ENCODE measurements at places on chromosomes 2 and 18. TPM values are rescaled to one million over a fixed set of nuclear protein-coding genes. Genes with fewer than 3 reads are reported as not detected.

The KANSL3 gene
- total RNA-seq: 37.5 TPM

The UBE2F gene
- total RNA-seq: 43.4 TPM

The GAREM1 gene
- total RNA-seq: 0.31 TPM

GRCh38 chr2:30620102-30620501 is 173.1 kb downstream of the LCLAT1 start:
- peaks cover 22% of the 10 kb centered on the region for H3K4me1 ChIP-seq
- H3K4me3 ChIP-seq: no peak overlapping the region
- H3K36me3 ChIP-seq: peaks cover 29% of the 10 kb centered on the region
- H3K27ac ChIP-seq: no peak overlapping the region
- no peak for DNase-seq
- no peaks in the 10 kb centered on the region for H3K27me3 ChIP-seq

DNA sequence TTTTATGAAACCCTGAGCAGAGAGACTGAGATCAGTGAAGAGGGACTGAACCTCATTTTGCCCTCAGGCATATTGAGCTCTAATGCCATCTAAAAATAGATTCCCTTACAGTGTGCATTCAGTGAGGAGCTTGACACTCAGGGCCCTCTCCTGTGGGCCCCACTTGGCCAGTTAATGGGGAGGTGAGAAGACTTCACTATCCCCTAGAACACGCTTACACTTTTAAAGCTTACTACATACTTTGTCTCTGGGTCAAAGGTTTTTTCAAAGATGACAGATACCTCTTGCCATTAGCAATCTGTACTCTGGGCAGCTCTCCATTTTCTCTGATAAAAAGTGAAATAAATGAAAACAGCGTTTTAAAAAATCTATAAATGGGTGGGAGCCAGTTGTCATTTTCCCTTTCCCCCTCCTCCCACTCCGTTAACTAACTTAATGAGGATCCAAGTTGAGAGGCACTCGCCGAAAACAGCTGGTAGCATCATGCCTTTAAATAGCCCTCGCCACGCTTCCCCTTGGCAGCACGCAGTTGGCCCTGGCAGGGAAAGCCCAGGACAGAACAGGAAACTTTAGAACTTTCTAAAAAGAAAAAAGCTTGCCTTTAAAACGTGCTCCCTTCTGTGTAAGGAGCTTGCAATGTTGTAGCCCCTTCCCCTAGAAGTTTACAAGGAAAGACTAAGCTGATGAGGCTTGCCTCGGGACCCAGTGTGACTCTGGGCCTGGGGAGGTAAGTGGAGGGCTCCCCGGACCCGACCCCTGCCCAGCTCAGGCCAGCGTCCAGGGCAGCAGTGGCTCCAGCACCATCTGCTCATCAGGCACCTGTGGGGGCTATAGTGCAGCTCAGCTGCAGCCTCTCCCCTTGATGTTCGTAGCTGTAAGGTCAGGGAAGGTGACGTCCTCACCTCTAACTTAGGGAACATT is 58.8 kb upstream of the FOSL2 start:
- H3K36me3 ChIP-seq: no peaks in the 10 kb centered on the region
- H3K27ac ChIP-seq: no peak overlapping the region
- H3K4me1 ChIP-seq: no peaks in the 10 kb centered on the region
- H3K27me3 ChIP-seq: no peaks in the 10 kb centered on the region

DNA sequence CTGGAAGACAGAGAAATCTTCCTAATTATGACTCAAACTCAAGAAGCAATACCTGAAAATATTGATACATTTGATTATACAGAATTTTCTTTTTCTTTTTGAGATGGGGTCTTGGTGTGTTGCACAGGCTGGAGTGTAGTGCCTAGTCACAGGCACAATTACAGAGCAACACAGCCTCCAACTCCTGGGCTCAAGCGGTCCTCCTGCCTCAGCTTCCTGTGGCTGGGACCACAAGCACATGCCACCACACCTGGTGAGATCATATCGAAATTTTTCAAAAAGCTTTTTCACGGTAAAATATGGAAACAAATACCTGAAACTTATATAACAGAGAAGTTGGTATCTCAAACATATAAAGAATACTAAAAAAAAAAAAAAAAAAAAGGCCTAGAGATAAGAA is 27.9 kb downstream of the TGFBRAP1 start:
- H3K27me3 ChIP-seq: no peaks in the 10 kb centered on the region

GRCh38 chr2:102321941-102322719 is 10.8 kb downstream of the IL1RL1 start:
- no peak overlapping the region for H3K27ac ChIP-seq
- no peaks in the 10 kb centered on the region for H3K4me1 ChIP-seq
- no peaks in the 10 kb centered on the region for H3K27me3 ChIP-seq

DNA sequence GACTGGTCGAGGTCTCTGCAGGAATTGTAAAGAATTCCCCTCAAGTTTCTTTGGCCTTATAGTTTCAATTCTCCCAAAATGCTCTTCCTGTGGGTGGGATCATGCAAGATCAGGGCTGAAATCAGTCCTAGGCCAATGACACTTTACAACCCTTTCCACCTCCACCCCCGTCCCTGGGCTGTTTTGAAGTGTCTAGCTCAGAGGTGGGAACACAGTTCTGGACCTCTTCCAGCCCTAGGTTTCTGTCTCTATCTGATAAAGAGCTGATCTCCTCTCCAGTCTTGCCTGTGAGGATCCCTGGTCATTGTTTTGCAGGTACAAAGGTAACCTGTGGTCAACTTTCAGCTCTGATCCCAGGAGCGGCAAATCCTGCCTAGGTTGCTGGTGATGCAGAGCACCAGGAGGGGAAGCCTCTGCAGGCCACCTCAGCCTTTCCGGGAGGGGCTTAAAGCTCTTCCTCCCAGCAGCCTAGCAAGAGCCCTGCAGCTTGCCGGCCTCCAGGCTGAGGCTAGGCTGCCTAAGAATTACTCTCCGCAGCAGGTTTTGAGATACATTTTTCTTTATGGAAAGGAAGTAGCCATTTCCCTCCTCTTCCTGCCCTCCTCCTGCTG is 69.8 kb upstream of the WIPF1 start:
- DNase-seq: peak; percentile 18
- H3K4me1 ChIP-seq: peaks cover 17% of the 10 kb centered on the region
- peaks cover 9% of the 10 kb centered on the region for H3K36me3 ChIP-seq
- no peak overlapping the region for H3K27ac ChIP-seq
- no peaks in the 10 kb centered on the region for H3K27me3 ChIP-seq

DNA sequence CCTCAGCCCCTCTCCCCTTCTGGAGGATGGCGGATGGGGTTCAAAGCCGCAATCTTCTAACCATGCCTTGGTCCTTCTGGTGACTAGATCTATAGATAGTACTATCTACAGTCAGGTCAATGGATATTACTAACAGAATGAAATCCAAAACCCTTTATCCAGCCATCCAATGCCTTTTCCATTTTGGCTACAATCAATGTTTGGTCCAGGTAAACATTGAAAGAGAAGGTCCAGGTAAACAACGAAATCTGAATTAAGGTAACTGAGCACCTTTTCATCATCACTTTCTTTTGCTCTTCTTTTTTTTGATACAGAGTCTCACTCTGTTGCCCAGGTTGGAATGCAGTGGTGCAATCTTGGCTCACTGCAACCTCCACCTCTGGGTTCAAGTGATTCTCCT is 9.7 kb downstream of the PPP4R3B start:
- no peaks in the 10 kb centered on the region for H3K27me3 ChIP-seq
- H3K36me3 ChIP-seq: peaks cover 26% of the 10 kb centered on the region
- DNase-seq: no peak
- H3K27ac ChIP-seq: no peak overlapping the region
- no peak overlapping the region for H3K4me3 ChIP-seq

DNA sequence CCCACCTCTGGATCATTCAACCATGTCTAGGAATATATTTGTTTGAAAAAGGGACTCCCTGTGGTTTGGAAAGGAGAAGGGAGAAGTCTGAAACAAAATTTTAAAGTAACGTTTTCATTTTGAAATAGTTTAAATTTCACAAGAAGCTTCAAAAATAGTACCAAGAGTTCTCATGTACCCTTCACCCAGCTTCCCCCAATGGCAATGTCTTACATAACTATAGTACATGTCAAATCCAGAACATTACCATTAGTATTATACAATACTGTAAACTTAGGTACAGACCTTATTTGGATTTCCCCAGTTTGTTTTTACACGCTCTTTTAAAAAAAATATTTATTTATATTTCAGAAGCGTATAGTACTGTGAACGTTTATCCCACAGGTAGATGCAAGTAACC is 4.0 kb upstream of the LYG2 start:
- no peak overlapping the region for H3K4me3 ChIP-seq
- H3K27me3 ChIP-seq: no peaks in the 10 kb centered on the region
- H3K27ac ChIP-seq: no peak overlapping the region
- DNase-seq: no peak

DNA sequence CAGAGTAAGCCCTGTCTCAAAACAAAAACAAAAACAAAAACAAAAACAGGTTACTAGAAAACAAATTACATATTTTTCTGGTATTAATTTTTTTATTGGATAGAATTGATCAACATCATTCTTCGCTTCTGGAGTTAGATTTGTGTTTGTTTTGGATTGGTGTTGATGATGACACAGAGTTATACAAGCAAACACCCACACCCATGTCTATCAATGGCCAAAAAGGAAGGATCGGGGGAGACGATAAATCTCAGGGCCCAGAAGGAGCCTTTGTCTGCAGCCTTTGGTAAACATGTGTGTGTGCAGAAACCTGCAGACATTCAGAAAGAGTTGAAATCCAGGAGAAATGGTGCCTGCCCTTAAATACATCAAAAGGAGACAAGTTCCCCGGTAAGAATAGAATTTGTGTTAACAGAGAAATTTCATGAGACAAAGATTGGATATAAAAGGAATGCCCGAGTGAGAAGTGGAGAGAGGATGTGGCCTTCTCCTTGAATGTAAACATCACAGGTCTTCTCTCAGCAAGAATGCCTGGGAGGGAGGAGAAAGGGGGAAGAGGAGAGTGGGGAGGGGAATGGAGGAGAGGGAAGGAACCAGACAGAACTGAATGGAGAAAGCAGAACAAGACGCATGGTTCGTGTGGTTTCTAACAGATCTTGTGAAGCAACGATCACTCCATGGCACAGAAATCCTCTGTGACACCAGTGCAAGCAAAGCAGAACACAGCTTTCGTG is 40.4 kb upstream of the TMEM178A start:
- H3K27me3 ChIP-seq: peaks cover 10% of the 10 kb centered on the region
- DNase-seq: no peak
- H3K4me3 ChIP-seq: no peak overlapping the region
- H3K36me3 ChIP-seq: no peaks in the 10 kb centered on the region
- no peak overlapping the region for H3K27ac ChIP-seq
- H3K4me1 ChIP-seq: peaks cover under 1% of the 10 kb centered on the region

DNA sequence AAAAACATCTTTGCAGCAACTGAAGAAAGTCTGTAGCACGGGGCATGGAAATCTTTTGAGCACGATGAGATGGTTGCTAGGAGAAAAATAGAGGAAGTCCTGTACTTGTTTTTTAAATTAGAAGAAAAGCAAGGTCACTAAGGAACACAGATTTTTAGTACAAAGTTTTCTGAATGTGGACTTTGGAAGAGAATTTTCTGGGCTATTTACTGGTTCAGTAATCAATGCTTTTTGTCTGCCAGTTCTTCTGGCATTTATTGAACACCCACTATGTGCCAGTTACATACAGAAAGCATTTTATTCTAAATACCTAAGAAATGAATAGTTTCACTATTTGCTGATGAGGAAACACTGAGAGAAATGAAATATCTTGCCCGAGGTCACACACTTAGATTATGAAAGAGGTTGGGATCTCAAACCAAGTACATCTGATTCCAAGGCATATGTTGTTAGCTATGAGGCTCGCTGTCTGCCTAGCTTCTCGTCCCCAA is 15.6 kb upstream of the MAP3K20 start:
- DNase-seq: no peak
- no peaks in the 10 kb centered on the region for H3K36me3 ChIP-seq
- no peak overlapping the region for H3K4me3 ChIP-seq
- no peak overlapping the region for H3K27ac ChIP-seq

GRCh38 chr18:57466745-57467409 is 31.7 kb downstream of the ONECUT2 start:
- H3K27me3 ChIP-seq: peaks cover 16% of the 10 kb centered on the region
- H3K36me3 ChIP-seq: no peaks in the 10 kb centered on the region
- DNase-seq: no peak
- no peaks in the 10 kb centered on the region for H3K4me1 ChIP-seq

The CHRND gene
- not detected for total RNA-seq

- peaks cover 3% of the 10 kb centered on the region for H3K27me3 ChIP-seq
- H3K27ac ChIP-seq: no peak overlapping the region
- H3K4me1 ChIP-seq: no peaks in the 10 kb centered on the region
- no peak overlapping the region for H3K4me3 ChIP-seq
These were observed 27.7 kb downstream of the NETO1 start for GRCh38 chr18:72840109-72840508.

Data from activated naive CD4-positive, alpha-beta T cell treated with anti-CD3 and anti-CD28 coated beads for 36 hours (primary cell).